RCC 7860 (cell line): ENCODE measurements at places on chromosomes 4 and X.

- no peak for DNase-seq
These were observed 576.4 kb upstream of the EPHA5 start for GRCh38 chr4:66246643-66247042.

GRCh38 chr4:141180991-141181761 lies 39.5 kb upstream of the ZNF330 start:
- peak; percentile 49 for DNase-seq

DNA sequence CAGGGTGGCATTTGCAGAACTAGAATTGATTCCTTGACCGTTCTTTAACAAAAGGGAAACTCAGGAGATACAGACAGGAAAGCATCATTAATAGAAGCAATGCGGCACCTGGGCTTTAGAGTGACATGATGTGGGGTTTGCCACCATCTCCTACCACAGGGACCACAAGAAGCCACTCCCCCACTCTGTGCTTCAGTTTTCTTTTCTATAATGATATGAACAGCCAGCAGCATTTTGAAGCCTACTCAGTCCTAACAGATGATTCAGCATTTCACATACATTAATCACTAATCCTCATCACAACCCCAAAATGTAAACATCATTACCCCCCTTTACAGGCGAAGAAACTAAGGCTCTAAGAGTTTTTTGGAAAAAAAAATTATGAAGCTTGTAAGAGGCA lies 22.9 kb downstream of the CCDC149 start:
- no peak for DNase-seq

- DNase-seq = no peak
These were observed 380.1 kb downstream of the GASK1B start for GRCh38 chr4:157792716-157793115.

DNA sequence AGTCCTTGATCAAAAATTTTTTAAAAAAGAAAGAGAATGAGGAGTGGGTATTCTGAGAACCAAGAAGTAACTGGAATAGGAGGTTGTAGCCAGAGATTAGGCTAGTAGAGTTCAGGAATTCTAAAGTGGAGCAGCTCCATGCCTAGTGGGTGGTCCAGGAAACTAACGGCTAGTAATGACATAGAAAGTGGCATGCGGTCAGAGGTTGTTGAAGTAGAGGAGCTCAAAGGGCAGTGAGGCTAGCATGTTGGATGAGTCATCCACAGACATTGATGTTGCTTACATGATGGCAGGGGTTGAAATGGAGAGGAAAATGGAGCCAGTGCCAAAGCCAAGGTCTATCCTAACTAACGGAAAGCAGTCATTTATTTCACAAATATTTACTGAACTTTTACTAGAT lies 42.1 kb downstream of the TEX13B start:
- DNase-seq = no peak

DNA sequence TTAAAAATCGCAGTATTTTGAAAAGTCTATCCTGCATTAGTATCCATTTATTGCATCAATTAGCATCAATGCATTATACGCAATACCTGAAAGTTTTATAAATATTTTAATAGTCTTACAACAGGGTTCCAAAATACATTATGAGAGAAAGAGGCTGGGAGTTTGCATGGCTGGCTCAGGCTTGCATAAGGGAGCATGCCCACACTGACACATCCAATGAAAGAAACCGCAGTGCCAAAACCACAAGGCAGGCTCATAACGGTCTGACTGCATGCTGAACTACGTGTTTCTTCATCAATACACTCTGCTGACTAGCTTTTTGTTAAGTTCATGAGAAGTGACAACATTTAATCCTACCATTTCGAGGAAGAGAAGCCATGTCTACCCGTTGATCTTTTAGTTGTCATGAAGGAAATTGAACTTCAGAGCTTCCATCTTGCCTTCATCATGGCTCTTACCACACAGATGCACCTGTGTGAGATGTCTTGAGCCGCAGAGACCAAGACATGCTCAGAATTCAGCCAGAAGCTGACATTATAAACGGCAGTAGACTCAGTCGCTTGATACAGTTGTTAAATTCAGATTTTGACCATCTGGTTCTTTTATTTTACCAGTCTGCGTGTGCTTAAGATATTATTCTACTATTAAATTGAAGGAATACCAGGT lies 168.8 kb upstream of the FRG1 start:
- peak; percentile 21 for DNase-seq

DNA sequence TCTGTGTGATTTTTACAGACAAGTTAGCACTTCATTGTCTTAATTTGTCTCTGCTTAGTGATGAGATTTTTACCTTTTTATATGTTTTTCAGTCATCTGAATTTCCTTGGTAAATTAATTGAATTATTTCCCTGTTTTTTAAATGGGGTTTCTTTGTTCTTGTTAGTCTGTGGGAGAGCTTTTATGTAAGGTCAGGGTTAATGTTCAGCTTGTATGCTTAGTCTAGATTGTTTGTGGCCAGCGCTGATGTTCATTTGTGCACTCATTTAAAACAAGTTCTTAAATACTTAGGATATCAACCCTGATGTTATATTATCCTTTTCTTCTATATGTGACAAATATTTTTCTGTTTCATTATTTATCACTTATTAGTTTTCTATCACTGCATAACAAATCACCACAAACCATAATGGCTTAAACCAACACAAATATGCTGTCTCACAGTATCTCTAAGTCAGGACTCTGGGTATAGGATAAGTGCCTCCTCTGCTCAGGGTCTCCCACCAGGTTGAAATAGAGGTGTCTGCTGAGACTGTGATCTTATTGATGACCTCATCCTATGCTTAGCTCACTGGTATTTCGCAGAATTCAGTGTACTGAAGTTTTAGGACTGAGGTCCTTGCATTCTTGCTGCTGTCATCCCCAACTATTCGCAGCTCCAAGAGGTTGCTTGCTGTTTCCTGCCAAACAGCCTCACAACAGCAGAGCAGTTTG lies 53.2 kb downstream of the ATP10D start:
- DNase-seq = no peak

DNA sequence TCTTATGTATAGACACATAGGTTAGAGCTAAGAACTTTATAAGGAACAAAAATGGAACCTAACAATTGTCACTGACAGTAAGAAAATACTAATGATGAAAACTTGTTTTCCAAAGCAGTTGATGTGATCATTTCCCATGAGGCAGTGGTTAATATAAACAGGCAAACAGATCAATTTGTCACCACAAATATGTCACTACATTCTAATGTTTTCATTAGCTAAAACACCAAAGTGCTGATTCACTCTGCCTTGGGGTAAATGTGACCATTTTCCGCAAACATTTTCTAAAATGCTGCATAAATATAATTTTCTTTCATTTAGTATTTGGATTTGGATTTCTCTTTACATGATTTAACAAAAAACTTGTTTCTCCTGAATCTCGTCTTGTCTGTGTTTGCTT lies 408.9 kb upstream of the CTSO start:
- no peak for DNase-seq

GRCh38 chrX:15916704-15917084 lies 62.1 kb upstream of the AP1S2 start:
- no peak for DNase-seq

- DNase-seq = no peak
These were observed 140.5 kb downstream of the PTTG2 start for GRCh38 chr4:38100474-38101255.

DNA sequence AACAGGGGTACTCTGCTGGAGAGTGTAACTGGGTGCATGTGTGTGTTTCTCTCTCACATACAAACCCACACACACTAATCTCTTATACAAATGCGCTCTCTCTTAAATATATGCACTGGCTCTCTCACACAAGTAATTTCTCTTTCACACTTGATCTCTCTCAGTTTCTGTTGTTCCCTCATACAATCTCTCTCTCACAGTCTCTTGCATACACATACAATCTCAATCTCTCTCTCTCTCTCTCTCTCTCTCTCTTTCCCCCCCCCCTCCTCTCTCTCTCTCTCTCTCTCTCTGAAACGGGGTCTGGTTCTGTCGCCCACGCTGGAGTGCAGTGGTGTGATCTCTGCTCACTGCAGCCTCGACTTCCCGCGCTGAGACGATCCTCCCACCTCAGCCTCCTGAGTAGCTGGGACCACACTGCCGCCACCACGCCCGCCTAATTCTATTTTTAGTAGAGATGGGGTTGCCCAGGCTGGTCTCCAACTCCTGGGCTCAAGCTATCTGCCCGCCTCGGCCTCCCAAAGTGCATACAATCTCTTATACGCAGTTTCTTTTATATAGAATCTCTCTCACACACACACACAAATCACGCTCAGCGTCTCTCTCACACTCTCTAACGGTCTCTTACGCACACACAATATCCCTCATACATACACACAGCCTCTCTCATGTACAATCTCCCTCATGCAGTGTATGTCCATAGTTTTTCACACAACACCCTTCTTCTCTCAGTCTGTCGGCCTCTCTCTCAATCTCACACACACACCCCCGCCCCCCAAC lies 518 bp upstream of the FAM241A start:
- DNase-seq = no peak

GRCh38 chr4:118997601-118998000 lies 108.9 kb downstream of the SYNPO2 start:
- no peak for DNase-seq

- DNase-seq = no peak
These were observed 385.1 kb upstream of the CXorf51B start for GRCh38 chrX:146424422-146424821.

- DNase-seq = no peak
These were observed 23.3 kb downstream of the PPARGC1A start for GRCh38 chr4:23866450-23867075.

DNA sequence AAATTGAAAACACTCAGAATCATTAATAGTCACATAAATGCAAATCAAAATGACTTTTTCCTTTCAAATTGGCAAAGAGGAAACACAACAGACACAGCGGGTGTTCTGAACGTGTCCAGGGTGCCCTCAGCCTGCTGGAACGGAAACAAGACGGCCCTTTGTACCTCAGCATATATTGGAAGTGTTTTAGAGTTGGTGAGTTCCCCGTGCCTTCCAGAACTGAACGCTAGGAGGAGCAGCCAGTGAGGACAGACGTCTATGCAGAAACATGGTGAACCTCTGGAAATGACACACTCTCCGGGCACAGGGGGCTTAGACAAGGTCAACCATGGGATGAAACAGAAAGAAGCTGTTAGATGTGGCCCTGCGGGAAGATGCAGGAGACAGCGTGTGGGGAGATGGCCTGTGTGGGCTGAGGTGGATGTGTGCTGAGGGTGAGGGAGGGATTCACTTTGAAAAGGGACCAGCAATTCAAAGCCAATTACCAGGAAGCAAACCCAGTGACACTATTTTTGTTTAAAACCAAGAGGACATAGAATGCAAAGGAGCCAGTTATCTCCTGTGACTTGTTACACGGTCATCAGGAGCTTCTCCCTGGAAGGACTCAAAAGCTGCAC lies 40.4 kb downstream of the RNF212 start:
- peak; percentile 43 for DNase-seq

DNA sequence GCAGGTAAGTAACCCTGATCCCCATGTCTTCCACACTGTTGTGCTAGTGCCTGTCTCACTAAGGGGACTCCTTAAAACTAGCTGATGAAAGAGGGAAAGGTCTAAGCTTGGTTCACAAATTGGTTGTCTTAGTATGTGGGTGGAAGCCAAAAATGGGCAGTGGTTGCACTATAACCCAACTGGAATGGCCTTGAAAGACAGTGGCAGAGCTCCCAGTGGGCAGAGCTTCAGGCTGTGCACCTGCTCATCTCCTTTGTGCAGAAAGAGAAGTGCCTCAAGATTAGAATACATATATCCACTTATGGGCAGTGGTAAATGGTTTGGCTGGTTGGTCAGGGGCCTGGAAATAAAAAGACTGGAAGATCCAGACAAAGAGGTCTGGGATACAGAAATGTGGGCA lies 7.2 kb downstream of the SYN1 start:
- no peak for DNase-seq

GRCh38 chr4:127555106-127555505 lies 77.7 kb upstream of the INTU start:
- DNase-seq = no peak

DNA sequence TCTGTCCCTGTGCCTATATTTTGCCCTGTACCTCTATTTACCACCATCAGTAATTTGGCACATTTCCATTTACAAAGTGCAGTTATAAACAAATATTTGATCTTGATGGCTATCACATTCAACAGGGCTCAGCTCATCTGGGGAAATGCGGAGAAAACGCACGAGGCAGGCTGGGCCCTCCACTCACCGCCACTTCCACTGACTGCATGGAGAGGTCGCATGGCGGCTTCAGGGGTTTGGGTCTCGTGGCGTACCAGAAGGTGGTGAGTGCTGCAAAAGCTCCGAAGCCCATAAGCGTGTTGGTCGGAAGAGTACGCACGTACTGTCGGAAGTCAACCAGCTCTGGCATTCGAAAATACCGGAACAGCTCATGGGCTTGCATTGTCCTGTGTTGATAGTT lies 22.6 kb downstream of the ACSL1 start:
- no peak for DNase-seq

GRCh38 chr4:3671571-3672464 lies 94.4 kb upstream of the ADRA2C start:
- DNase-seq = no peak

- DNase-seq = peak; percentile 21
These were observed 885 bp downstream of the CCDC110 start for GRCh38 chr4:185470501-185471195.

DNA sequence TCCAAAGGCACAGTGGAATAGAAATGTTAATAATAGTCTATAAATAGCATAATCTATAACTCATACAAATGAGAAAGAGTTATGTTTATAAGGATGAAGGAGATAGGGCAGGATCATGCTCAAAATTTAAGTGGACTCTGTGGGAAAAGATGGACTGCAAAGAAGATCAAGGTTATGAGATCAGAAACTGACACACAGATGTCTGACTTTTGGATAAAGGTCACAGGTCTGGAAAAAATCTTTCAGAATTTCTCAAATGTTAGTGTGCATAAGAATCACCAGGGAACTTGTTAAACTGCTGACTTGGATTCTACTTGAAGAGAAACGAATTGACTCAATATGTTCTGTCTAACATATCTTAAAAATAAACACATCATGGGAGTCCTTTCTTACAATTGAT lies 104.1 kb downstream of the FSTL5 start:
- no peak for DNase-seq

- DNase-seq = no peak
These were observed 1697.1 kb downstream of the STIM2 start for GRCh38 chr4:28557755-28558154.
